ENCODE measurements at places on chromosomes 1 and 21. TPM values are rescaled to one million over a fixed set of nuclear protein-coding genes. Genes with fewer than 3 reads are reported as not detected.

GRCh38 chr1:63368131-63368530, 704 bp downstream of the ALG6 start:
- DNase-seq, result no peak

- no peak for DNase-seq
These were observed 6.1 kb downstream of the ATP1A1 start for GRCh38 chr1:116379057-116379630.

- DNase-seq, result no peak
These were observed 91.7 kb downstream of the OMA1 start for GRCh38 chr1:58454807-58455206.

DNA sequence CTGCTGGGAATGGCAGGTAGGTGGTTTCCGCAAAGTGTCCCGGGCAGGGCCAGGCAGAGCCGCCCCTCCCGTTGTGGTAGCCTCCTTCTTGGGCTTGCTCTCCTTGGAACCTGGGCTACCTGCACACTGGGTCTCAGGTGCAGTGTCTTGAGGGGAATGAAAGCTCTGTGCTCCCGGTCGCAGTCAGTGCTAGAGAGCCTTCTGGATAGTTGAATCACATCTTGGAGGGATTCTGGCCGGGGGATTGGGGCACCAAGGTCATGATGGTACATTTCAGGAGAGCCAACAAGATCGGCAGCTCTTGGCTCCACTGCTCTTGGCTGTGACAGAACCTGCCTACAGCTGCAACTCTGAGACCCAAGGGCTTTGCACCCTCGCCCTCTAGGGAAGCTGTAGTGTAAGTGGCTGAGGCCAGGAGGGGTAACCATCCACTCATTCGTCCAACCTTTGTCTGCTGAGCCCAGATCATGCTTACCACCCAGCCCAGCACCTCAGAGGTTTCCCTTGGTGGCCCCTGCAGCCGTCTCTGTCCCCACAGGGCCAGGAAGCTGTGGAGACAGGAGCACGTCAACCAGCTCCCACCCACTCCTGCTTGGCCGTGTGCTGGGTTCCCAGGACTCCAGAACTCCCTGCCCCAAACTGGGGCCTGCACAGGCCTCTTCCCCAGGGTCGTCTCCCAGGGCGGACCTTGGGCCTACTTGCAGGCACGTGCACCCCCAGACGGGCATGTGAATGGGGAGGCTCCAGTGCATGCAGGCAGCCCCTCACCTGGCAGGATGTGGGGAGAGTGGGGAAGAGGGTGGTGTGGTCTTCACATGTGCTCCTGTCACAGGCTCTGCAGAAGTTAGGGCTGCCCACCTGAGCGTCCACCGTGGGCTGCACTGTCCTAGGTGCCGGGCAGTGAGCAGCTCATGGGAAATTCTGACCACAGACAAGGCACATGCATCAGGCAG, 40.0 kb downstream of the NTPCR start:
- DNase-seq, result no peak

Gene S100A7A
- not detected for total RNA-seq

Gene TAL1
- not detected for total RNA-seq
